ENCODE measurements at places on chromosomes 12 and 14.
A peak's percentile ranks its signal among the peaks of the same experiment; 100 is the strongest.

DNA sequence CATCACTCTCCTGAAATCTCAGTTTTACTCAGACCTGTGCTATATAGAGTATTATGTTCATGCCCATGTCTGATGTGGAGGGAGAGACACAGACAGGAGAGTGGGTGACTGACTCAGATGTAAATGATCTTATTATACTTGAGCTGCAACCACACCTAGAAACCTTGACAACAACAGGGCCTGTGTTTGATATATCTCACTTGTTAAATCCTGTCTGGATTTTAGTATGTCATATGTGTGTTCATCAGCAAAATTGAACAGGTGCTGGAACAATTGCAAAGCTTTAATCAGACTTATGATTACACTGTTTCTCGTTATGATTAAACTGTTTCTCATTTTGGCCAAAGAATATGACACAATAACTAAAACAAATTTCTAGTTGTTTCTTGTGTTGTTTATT, 37.7 kb downstream of the DIP2B start:
- peak; percentile 43 for DNase-seq

GRCh38 chr12:109998241-109998903, 858 bp upstream of the ANKRD13A start:
- peak; percentile 53 for DNase-seq

- DNase-seq: no peak
These were observed 8.9 kb upstream of the CLEC6A start for GRCh38 chr12:8446642-8447547.

DNA sequence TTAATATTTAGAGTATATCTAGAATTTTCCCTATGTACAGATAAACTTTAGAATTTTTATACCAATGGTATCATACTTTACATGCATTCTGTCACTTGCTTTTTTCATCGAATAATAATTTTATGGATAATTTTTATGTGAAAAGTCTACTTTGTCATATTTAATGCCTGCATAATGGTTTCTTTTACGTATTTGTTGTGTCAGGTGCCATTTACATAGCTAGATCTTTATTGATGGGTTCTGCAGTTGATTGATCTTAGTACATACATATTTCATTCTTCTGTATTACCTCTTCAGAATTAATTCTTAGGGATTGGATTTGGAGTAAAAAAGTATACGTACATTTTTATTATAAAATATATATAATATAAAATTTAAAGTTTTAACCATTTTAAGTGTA, 77.7 kb upstream of the NEDD1 start:
- no peak for DNase-seq

DNA sequence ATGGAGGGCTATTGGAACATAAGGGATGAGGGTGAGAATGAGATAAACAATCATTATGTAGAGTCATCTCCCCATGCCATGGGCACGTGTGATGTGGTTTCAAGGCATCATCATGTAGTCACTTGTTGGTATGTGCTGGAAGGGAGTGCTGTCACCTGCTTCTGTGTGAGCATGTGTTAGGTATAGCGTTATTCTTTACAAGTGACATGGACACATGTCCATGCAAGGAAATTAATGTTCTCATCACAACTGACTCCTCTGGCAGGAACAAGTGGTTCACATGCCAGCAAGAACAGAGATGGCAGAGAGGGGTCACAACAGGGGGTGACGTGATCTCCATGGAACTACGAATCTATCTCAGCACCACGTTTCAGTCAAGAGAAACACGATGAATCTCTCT, 815.8 kb downstream of the BCL11B start:
- DNase-seq: no peak

GRCh38 chr12:108921946-108922345, 42.1 kb downstream of the DAO start:
- no peak for DNase-seq

GRCh38 chr14:70683983-70684382, 42.3 kb downstream of the TTC9 start:
- no peak for DNase-seq

DNA sequence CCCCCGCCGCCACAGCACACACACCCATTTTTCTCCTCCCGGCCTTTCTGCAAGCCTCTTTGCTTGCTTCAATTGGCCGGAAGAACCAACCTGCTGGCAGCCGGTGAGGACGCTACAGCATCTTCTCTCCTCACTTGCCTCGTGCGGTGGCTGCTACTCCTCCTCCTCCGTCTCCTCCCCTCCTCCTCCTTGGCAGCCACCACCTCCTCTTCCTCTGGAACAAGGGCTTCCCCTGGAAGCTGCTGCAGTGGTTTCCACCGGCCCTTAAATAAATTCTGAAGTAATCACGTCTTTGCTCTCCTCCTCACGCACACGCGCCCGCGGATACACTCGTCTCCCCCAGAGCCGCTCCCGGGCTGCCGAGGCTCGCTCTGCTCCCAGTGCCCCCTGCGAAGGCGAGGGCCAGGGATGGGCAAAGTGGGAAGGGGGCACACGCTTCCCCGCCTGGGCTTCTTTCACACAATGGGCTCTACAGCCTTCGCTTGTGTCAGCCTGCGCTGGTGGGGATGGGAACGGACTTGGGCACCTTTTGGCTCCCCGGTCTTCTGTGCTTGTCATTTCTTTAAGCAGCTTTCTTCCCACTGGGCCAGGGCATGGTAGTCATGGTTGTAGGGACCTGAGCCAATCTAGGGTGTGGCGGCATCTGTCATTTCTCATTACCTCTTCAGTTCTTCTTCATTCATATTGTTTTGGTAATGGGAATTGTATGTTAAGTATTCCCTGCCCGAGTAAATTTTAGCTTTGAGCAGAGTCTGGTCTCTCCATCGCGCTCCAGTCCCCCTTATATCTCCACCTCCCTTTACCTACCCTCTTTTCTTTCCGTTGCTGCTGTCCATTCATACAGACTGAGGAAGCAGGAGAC, at the start of gene PPFIA2:
Gene PPFIA2 (minus strand): TSS at position 161 of the 862 bp plus-strand sequence.
- peak; percentile 70 for DNase-seq

DNA sequence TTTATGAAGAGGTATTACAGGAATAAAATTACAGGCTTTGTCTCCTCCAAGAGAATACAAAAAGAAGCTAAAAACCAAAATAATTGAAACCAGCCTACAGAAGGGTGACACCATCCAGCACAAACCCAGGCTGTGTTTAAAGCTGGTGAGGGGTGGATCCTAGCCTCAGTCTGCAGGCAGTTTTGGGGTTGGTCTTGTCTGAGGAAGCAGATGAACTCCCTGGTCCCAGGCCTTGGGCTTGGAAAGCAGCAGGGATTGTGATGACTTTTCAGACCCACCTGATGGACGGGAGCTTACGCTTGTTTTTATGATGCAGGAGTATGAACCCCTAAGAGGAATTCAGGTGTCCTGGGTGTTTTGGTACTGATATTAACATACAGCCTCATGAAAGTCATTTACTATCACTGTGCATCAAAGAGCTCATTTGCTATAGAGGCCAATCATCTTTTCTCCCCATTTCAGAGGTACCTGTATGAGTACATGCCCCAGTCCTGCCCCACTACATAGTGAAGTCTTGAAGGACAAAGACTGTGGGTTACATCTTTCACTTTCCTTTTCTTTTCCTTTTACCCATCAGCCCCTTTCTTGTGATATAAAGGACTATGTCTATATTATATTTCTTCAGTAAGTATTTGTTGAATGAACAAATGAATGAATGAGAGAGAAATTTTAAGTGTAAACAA, 18.1 kb downstream of the PRICKLE1 start:
- no peak for DNase-seq

GRCh38 chr14:53011053-53011462, 60.2 kb upstream of the FERMT2 start:
- DNase-seq: no peak

GRCh38 chr12:109710747-109711595, 2.7 kb upstream of the FAM222A start:
- no peak for DNase-seq

DNA sequence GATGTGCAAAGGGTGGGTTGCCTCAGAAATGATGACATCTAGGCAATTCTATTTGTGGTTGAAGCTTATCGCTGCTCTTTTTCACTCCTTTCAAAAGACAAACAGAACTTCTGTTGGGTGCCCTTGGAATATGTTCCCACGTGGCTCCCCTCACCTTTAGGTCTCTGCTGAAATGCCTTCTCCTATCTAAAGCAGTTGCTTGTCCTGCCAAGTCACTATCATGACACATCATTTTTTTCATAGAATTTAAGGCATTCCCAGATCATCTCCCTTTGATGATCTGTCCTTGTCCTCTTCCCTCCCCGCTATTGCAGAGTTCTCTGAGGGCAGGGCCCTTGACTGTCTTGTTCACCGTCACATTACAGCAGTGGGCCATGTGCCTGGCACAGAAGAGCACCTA, 75.7 kb downstream of the PTPRB start:
- DNase-seq: no peak

- peak; percentile 93 for DNase-seq
These were observed at the start of gene SCN8A for GRCh38 chr12:51591016-51591901. Gene SCN8A, plus strand, starts transcription at chr12:51591233. Its CDS starts 71,585 bp downstream, at chr12:51662818.

DNA sequence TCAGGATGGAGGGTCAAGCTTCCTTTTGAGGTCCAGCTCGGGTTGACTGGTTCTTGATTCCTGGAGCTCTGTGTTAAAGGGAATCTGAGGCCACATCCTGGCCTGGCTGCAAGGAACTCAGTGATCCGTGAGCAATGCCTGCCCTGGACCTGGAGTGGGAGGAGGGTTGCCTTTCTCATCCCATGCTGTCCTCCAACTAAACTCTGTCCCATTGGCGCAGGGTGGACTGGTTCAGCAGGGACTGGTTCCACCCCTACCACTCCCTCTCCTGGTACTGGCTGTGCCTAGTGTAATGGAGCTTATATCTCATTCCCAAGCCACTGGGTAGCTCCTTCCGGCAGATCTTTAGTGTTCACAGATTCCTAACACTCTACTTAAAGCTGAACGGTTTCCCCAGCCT, 3.9 kb upstream of the CMKLR1 start:
- no peak for DNase-seq

- DNase-seq: peak; percentile 100
These were observed 14.3 kb upstream of the ARMH4 start for GRCh38 chr14:58166005-58166983.

- DNase-seq: no peak
These were observed 286.4 kb downstream of the NELL2 start for GRCh38 chr12:44589697-44590096.

- no peak for DNase-seq
These were observed 65.4 kb downstream of the ACSM4 start for GRCh38 chr12:7369274-7369729.

DNA sequence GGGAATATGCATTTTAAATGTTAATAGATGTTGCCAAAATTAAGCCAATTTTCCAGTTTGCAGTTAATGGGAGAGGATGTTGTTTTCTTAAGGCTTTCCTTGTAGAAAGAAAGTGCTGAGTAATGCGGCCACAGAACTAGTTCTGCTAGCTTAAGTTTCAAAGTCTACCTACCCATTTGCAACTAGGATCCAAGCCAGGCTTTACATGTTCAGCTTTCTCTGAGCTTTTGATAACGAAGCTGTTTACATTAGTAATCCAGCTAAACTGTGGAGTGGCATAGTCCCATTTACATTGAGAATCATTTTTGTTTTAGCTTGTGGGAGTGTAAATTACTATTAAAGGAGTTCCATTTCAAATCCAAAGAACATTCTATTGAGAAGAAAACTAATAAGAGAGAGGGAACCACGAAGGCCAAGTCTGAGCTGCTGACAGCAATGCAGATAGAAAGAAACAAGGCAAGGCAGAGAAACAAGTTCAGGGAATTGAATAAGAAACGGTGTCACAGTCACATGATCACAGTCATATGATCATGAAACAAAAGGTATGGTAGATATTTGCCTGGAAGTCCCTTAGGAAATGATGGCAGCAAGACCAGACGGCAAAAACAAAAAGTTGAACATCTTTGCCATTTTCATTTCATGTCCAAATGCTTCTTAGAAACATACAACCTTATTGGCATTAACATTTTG, 274.9 kb downstream of the PAWR start:
- no peak for DNase-seq

GRCh38 chr14:74973003-74973653, 17.7 kb upstream of the PGF start:
- no peak for DNase-seq

GRCh38 chr12:96093543-96094196, 58.3 kb upstream of the LTA4H start:
- DNase-seq: no peak

DNA sequence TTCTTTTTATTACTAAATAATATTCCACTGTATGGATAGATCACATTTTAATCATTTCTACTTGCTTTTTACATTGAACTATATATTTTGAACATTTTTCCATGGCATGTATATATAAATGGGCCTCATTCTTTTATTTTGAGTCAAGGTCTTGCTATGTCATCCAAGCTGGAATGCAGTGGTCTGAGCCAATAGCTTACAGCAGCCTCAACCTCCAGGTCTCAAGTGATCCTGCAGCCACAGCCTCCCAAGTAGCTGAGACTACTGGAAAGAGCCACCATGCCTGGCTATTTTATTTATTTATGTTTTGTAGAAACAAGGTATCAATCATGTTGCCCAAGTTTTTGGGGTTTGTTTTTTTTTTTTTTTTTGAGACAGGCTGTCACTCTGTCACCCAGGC, 7.6 kb downstream of the FCF1 start:
- no peak for DNase-seq

DNA sequence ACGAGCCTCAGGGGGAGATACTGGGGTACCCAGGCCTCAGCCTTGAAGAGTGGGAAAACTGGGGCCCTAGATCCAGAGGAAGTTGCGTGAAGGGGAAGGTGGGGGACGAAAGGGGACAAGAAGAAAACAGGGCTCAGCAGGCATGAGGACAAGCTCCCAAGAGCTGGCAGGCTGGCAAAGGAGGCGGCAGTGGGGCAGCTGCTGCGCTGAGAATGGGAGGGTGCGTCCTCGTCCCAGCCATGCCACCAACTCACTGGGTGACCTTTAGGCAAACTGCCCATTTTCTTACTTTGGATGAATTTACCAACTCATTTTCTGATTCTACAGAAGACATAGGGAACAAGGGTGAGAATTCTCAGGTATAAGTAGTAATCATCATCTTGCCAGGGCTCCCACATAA, 133.6 kb downstream of the TTC7B start:
- no peak for DNase-seq

DNA sequence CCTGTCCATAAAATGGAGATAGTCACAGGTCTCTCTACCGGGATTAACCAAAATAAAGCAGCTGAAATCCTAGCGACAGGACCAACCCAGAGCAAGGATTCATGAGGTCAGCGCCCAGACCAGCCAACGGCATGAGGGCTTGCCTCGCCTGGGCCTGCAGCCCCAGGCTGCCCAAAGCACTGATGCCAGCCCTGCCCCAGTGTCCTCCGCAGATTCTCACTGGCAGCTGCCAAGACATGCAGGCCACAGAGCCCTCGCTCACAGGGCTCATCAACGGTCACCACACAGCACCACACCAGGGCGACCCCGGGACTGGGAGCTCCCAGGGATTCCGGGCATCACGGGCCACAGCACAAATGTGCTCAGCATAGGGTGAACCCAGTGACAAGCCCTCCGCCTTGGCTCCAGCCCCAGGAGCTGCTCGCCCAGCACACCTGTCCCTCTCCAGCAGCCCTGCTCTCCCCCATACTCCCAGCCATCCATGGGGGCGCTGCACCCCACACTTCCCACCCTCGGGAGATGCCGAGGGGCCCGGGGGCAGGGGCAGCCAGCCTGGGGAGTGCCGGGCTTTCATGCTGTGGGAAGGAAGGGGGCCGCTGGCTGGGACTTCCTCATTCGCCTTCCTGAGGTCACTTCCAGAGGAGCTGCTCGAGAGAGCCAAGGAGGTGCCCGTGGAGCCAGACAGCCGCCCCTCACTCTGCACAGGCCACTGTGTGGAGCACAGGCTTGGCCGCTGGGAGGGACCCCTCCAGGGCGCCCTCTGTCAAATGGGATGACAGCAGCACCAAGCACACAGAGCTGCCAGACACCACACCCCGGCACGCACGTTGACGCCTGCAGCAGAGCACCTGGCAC, 14.1 kb downstream of the RAB35 start:
- DNase-seq: no peak

- DNase-seq: no peak
These were observed 65.8 kb downstream of the NUMB start for GRCh38 chr14:73392329-73393257.

- no peak for DNase-seq
These were observed 863.7 kb downstream of the LRFN5 start for GRCh38 chr14:42470427-42470719.
